Omental fat pad (tissue), 4 donors: ENCODE measurements at places on chromosomes 4 and X. TPM values are rescaled to one million over a fixed set of nuclear protein-coding genes. Genes with fewer than 3 reads are reported as not detected.

The TLR2 gene
- total RNA-seq, result 95.4 TPM

The SHROOM4 gene
- 54.7 TPM for total RNA-seq

The SERTM2 gene
- total RNA-seq, result not detected

The ZNF81 gene
- 5.8 TPM for total RNA-seq

The PCDH10 gene
- total RNA-seq, result 0.16 TPM

The PCYT1B gene
- total RNA-seq, result not detected

The MAGEA2B gene
- total RNA-seq, result not detected

The ATP6AP2 gene
- total RNA-seq, result 87.8 TPM

The DCLK2 gene
- total RNA-seq, result 4.9 TPM

The PACRGL gene
- 21.1 TPM for total RNA-seq

The SOWAHB gene
- total RNA-seq, result 0.28 TPM

The GLA gene
- total RNA-seq, result 37.0 TPM

The MFAP3L gene
- total RNA-seq, result 6.1 TPM

The GAB1 gene
- 32.2 TPM for total RNA-seq

The EXOC1L gene
- total RNA-seq, result not detected

The TRIM75 gene
- not detected for total RNA-seq

The GAGE12E gene
- not detected for total RNA-seq

The BGN gene
- 14.9 TPM for total RNA-seq
